ENCODE measurements at places on chromosomes 6 and 20. TPM values are rescaled to one million over a fixed set of nuclear protein-coding genes. Genes with fewer than 3 reads are reported as not detected.

The CD40 gene
- total RNA-seq = 2.4 TPM

The AHCY gene
- total RNA-seq = 108 TPM

The SEMG1 gene
- not detected for total RNA-seq

The LIN28B gene
- total RNA-seq = not detected

The SLC22A3 gene
- total RNA-seq = not detected

GRCh38 chr6:16885411-16886160 is 124.3 kb upstream of the ATXN1 start:
- DNase-seq = no peak

DNA sequence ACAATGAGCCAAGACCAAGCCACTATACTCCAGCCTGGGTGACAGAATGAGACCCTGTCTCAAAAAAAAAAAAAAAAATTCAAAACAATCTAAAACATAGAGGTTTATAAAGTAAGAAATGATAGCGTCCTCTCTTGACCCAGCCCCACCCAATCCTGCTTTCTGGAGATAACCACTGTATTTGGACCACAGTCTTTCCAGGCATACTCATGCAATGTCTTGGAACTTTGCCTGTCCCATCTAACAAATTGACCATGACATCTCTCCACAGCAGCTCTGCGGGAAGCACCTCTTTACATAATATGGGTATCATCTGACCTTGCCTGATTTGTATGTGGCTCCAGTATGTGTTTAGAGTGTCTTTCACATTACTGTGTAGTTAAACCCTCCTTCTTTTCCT is 9.1 kb upstream of the SHLD1 start:
- peak; percentile 52 for DNase-seq

- no peak for DNase-seq
These were observed 157.6 kb upstream of the RPS6KA2 start for GRCh38 chr6:166784691-166785090.

- DNase-seq = peak; percentile 90
These were observed at the start of gene ACAT2 for GRCh38 chr6:159761873-159762680. TSS of gene ACAT2 (plus strand) at chr6:159762045. CDS start at chr6:159762088, 43 bp downstream.

GRCh38 chr6:125789576-125790357 is 993 bp upstream of the NCOA7 start:
- peak; percentile 26 for DNase-seq

GRCh38 chr6:169425628-169426370 is 172.2 kb upstream of the THBS2 start:
- DNase-seq = no peak

Measured in HFFc6 (cell line).